ENCODE measurements at places on chromosomes 7 and 10. TPM values are rescaled to one million over a fixed set of nuclear protein-coding genes. Genes with fewer than 3 reads are reported as not detected.

GRCh38 chr10:127041552-127041951, 136.3 kb downstream of the DOCK1 start:
- no peak for DNase-seq

DNA sequence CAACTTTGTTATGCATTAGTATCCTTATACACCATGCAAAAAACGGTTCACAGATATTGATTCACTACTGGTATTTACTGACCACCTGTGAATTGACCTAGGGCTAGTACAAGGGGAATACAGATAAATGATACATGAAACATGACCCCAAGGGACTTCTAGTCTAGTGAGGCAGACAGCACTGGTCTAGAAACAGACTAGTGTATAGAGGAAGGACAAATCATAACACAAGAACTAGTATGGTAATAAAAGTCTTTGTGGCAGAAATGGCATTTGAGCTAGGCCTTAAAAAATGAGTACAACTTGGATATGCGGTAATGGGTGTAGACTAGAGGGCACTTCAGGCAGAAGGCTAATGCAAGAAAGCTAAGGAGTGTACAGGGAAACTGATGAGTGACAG, 86.6 kb downstream of the SLC25A13 start:
- DNase-seq = no peak

Gene PHYHIPL
- polyA plus RNA-seq = 19.1 TPM

Gene LIPN
- polyA plus RNA-seq = not detected

Data from large intestine (tissue), 12 donors.